ENCODE measurements at places on chromosomes 3 and 15.

DNA sequence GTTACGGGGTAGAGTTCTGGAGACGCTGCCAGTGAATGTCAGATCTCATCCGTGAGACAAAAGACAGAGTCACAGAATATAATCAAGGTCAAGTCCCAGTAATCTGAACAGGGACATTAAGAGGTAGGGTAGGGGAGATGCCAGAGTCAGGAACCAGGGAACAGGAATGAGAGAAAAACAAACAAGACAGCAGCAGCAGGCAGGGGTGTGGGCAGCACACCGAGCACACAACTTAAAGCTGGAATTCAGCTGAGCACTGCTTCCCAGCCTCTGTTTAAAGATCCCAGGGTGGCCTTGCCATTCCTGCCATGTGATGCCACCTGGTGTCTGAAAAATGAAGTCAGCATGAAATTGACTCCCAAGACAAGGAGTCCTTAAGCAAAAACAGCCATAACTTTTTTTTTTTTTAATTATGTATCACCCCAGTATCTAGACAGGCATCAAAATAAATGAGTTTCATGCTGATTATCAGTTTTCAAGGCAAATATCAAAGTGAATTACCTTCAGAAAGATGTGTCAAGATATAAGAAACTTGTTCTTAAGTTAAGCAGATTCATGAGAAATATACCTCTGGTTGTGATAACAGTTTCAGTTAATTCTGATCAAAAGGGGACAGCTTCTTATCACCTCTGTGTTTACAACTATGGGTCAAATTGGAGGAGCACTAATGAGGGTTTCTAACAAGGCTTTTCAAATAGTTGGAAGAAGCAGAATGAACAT is 203.7 kb downstream of the SLC9A9 start:
- DNase-seq, result peak; percentile 78

GRCh38 chr3:43366481-43366880 is 80.1 kb downstream of the SNRK start:
- DNase-seq, result no peak

DNA sequence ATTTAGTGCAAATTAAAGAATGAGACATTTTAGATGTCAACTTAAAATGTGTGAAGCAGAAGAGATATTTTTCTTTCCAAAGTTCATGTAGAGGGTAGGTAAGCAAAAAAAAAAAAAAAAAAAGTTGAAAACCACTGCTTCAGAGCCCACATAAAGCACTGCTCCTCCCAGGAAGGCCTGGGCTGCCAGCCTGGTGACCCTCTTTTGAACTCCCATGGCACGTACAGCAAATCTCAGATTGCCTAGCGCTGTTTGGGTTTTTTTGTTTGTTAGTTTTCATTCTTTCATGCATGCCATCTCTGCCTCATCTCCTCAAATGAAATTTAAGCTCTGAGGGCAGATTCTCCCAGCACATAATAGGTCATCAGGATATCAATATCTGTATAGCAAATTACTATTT is 120.1 kb downstream of the SRGAP3 start:
- DNase-seq, result no peak

DNA sequence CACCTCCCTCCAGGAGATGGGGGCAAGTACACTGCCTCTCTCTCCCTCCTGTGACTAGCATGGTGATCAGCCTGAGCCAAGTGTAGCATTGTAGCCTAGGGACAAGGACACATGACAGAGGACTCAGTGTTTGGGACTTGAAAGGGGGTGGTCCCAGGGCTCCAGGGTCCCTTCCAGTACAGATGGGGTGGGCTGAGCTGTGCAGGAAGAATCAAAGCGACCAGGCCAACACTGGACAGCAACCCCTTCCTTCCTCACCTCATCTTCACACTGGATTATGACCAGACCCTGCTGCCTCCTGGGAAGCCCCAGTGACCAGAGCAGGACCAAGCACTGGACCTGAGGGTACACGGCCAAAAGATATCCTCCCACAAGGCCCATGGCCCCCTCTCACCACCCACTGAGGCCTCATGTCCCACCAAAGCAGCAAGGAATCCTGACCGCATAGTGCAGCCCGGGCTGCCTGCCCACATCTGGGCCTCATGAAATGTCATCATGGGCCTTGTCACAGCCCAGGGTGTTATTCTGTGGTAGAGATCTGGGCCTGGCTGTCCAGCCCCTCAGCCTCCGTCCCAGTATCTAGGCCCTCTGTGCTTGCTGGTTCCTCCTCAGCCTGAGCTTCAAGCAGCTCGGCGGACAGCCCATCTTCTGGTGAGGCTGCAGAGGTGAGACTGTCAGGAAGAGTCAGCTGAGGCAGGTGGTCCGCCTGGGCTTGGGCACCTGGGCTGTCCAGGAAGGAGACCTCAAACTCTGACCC is 9.5 kb downstream of the GORASP1 start:
- no peak for DNase-seq

GRCh38 chr3:50241713-50242380 is 5.8 kb downstream of the GNAI2 start:
- no peak for DNase-seq

DNA sequence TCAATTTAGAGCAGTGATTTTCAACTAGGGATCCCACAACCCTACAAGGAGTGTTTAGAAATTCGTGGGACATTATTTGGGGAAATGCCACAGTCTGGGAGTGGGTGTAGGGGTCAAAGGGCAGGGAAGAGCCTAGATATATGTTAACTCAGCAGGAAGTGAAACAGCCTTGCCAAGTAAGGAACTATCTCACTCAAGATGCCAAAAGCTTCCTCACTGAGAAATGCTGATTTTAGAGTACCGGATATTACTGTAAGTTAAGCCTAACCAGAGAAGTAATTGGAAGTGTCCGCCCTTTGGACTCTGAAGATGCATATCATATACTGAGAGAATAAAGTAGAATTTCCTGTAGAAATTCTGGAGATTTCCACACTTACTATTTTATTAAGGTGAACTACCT is 158.6 kb downstream of the BBX start:
- no peak for DNase-seq

GRCh38 chr3:127056281-127056680 is 73.4 kb downstream of the PLXNA1 start:
- DNase-seq, result no peak

GRCh38 chr15:49314716-49315115 is 108.3 kb upstream of the FGF7 start:
- no peak for DNase-seq

- DNase-seq, result no peak
Observed at GRCh38 chr3:153036846-153037245, 125.2 kb upstream of the RAP2B start.

- peak; percentile 53 for DNase-seq
Observed at GRCh38 chr3:79018671-79019136, 749.1 kb downstream of the ROBO1 start.

- no peak for DNase-seq
Observed at GRCh38 chr3:87246662-87247429, 19.7 kb downstream of the CHMP2B start.

GRCh38 chr15:73183071-73183470 is 130.8 kb downstream of the NEO1 start:
- DNase-seq, result no peak

- no peak for DNase-seq
Observed at GRCh38 chr15:52329987-52330386, 34.4 kb upstream of the MYO5C start.

- no peak for DNase-seq
Observed at GRCh38 chr3:47347217-47347801, 33.5 kb upstream of the PTPN23 start.

- DNase-seq, result no peak
Observed at GRCh38 chr15:27989838-27990237, 109.3 kb downstream of the OCA2 start.

DNA sequence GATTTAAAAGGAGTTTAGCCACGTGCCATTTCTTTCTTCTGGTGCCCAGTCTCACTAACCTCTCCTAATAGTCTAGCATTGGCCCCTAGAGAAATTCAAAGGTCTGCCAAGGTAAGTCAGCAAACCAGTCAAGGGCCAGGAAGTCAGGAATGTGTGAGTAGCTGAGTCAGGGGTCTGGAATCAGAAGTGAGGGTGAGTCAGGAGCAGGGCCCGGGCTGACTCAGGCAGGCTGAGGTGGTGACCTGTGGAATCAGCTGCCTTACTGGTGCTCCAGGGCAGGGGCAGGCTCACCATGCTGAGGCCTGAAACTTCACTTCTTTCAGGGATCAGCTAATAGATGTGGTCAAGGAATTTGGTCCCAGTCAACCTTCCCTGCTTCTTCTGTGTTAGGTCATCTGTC is 105.8 kb upstream of the MYZAP start:
- no peak for DNase-seq

- no peak for DNase-seq
Observed at GRCh38 chr15:62320259-62320658, 155.2 kb upstream of the C2CD4B start.

GRCh38 chr3:186520431-186520830 is 23.7 kb downstream of the CRYGS start:
- DNase-seq, result no peak

DNA sequence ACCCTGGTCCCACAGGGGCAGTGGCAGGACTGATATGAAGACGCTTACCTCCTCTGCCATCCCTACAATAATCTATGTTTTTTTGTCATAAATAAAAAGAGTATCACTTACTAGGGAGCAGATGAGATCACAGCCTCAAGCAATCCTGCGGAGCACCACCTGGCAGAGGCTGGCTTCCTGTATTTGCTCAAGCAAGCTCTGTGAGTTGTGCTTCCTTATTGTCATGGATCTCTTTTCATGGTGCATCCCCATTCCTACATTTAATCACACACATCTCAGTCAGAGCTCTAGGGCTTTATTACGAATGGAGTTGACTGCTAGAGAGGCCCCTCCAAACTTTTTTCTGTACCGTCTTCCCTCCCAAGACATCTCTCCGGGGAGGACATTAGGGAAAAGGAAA is 186.0 kb downstream of the UBE2E2 start:
- DNase-seq, result no peak

GRCh38 chr3:187792521-187792920 is 47.3 kb upstream of the BCL6 start:
- no peak for DNase-seq

- DNase-seq, result no peak
Observed at GRCh38 chr15:80474224-80475215, 70.3 kb downstream of the ARNT2 start.

DNA sequence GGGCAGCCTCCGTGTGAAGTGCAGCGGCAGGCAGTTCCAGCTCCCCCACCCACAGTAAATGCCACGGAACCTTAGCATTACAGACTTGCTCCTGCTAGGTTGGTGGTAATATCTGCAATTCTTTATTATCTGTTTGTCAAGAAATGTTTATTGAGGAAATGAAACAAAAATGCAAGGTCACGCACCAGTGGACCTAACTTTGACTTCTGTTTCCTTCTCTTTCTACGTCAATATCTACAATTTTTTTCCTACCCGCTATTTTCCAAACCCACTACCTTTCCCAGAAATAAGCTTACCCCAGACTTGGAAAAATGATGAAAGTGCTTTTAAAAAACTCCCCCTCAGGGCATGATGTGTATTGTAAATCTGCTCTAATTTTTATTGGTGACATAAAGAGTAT is 18.9 kb downstream of the ILDR1 start:
- DNase-seq, result peak; percentile 36

DNA sequence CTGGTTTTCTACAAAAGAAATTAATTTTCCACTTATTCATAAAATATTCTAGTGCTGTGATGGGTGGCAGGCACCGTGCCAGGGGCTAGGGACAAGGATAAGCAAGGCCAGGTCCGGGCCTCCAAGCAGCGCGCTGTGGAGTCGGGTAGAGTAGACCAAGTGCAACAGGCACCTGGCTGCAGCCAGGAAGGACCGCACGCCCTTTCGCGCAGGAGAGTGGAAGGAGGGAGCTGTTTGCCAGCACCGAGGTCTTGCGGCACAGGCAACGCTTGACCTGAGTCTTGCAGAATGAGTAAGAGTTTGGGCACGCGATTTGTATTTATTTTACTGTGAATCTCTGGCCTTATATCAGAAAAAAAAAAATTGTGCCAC is at the start of gene CASR:
Gene CASR (plus strand): TSS at position 148 of the 372 bp plus-strand sequence. CDS start 70,522 bp downstream, outside the sequence.
- DNase-seq, result peak; percentile 8

DNA sequence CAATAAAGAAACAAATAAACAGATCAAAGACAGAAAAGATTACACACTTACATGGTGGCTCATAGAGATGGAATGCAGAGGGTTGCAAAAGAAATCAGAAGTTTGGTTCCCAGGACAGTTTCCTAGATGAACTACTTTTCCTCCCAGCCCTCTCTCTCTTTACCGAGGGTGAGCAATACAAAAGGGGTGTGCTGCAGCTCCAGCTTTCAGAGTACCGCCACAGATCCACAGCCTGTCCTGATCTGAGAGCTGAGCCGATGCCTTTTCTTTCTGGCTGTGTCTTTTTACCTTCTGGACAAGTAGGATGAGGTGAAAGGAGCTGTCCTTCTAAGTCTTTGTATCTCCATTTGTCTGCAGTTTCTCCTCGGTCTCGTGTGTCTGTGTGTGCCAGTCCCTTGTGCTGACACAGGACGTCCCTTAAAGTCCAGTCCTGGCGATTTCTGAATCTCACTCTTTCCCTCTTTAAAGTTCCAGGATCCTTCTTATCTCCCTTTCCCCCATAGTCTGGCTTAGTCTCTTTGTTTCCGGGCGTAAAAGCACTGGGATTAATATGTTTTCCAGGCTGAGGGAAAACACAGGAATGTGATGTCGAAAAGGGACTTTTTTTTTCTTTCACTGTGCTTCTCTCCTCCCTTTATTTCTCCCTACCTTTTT is 540 bp downstream of the CCDC80 start:
- DNase-seq, result no peak

DNA sequence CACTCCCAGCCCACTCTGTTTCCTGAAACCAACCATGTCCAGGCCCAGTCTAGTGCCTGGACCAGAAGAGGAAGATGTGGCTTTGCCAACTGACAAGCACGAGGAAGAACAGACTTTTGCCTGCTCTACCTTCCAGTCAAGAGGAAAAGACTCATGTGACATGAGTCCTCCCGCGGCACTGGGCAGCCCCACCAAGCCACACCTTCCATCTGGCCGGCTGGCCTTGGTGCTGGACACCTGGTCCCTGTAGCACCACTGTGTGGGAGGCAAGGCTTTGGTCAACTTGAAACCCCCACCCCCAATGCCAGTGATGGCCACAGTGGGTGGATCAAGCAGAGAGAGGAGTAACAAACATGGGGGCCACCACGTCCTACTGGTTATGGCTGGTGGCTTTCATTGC is 12.5 kb downstream of the CHDH start:
- DNase-seq, result no peak

DNA sequence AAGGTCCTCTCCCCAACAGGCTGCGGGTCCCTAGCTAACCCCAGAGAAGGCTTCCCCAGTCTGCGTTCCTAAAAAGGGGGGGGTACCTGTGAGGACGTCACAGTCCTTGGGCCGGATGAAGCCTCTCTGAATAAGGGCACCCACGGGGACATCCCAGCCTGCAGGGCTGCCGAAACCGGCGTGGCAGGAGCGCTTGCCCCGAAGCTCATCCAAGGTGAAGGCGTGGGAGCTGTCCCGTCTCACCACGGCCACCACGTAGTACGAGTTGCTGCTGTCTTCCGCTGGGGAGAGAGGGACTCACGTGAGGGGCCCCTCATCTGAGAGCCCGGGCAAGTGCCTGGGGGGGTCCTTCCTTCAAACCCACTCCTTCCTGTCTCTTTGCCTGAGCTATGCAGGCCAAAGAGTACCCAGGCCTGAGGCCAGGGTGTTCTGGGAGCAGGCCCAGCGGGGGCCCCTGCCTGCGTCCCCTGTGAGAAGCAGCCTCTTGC is 20.0 kb downstream of the MELTF start:
- no peak for DNase-seq

Data from renal pelvis (tissue), 12 donors.